SJSA1 (cell line): ENCODE measurements at places on chromosomes 6 and 20.
A peak's percentile ranks its signal among the peaks of the same experiment; 100 is the strongest.

DNA sequence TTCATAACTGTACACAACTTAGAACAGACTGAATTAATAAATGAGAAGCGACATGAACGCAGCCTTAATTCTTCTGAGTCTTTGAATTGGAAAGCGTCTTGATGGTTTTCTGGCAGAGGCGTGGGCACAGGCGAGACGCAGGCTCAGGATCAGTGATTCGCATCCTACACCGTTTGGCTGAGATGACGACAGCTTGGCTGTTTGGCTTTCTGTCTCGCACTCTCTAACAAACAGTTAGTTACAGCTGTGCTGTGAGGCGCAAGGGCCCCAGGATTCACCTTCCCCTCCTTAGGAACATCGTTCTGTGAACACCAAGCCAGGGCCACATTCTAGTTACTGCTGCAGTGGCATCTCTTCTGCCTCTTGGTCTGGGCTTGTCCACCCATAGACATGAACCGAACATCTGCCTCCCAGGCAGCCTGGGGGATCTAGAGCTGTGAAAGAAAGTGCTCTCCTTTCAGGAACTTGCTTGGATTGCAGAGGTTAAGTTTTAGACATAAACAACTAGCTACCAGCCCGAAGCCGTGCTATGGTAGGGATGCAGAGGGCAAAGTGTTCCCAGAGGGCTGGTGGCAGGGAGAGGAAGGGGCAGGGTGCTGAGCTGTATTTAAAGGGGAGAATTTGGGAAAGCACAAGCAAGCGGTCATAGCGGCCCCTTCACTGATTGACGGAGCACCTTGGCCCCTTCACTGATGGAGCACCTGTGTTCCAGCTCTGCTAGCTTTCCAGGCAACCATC is 49.6 kb downstream of the TCP11 start:
- no peak for DNase-seq

GRCh38 chr6:110125361-110125760 is 54.1 kb downstream of the WASF1 start:
- DNase-seq: no peak

GRCh38 chr6:37010402-37010892 is 5.0 kb downstream of the FGD2 start:
- no peak for DNase-seq

- peak; percentile 96 for DNase-seq
Observed at GRCh38 chr6:83430611-83431544, at the start of gene ME1. Gene ME1 (minus strand): TSS chr6:83431051. CDS start chr6:83430954, 97 bp downstream.

- no peak for DNase-seq
Observed at GRCh38 chr6:125794342-125795137, 3.8 kb downstream of the NCOA7 start.

DNA sequence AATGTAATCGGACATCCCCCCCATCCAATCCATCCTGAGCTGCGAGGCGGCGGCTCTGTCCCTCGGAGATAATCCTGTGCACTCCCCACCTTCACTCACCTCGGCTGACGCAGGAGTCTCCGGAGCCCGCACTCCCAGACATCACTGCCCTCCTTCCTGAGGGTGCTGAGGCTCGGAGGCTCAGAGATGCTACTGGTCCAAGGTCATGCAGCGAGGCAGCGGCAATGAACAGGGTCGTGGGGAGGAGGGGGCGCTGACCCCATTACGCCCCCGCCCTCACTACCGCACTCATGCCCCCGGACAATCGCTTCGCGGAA is 485 bp downstream of the ADISSP start:
- DNase-seq: no peak

DNA sequence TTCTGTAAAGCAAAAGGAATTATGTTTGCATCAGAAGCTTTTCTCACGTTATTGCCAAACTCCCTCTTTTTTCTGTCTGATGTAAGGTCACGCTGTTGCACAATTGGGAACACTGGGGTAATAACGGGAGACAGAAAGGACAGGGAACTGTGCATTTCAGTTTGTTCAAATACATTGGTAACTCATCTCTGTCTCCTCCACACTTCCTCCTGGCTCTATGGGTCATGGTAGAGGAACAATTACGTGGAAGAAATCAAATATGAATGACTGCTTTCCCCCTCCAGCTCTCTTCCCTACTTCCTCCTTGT is 132.2 kb upstream of the TNFAIP3 start:
- no peak for DNase-seq

DNA sequence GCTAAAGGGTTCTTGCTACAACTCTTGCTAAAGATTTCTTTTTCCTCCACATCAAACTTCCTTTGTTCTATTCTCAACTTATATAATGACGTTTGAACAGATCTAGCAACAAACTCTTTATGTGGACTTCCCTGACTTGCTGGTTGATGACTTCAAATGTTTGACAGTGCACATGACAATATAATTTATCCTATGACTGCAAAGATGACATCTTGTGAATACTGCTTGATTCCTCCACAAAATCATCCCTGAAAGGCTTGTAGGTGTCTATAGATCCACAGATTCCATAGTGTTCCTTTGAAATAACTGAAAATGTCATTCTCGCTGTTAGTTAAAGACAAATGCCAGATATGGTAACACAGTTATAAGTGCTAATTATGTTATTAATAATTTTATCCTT is 478.9 kb downstream of the NKAIN2 start:
- no peak for DNase-seq

DNA sequence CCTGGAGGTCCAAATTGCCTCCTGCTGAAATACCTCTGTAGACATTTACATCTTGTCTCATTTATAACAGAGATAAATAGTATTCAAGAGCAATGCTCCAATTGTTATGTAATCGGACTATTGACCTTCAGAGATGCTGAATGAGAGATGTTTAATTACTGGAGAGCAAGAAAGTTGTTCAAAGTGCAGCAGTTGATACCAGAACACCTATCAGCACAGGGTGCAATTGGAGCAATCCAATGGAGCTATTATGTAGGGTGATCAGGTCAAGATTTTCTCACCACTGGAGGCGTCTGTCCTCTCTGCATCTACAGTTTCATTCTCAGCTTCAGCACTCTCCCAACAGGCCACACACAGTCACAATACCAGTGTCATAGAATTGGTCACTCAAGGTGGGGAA is 19.5 kb upstream of the TMX4 start:
- no peak for DNase-seq

DNA sequence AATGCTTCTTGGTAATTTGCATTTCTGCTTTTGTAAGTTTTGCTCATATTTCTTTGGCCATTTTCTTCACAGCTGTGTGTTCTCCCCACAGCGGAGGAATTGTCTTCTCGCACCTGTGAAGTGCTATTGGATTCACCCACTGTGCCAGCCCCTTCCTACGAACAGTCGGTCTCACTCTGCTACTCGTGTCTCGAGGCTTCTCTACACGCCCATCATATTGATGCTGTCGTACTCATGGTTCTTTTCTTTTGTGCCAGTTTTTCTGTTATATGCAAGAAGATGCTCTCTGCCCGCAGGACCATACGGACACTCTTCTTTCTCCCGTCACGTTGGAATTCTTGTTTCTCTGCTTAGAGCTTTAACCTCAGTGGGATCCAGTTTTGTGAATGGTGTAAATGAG is 200.3 kb downstream of the DLL1 start:
- no peak for DNase-seq
